ENCODE measurements at places on chromosomes 6 and 20.

DNA sequence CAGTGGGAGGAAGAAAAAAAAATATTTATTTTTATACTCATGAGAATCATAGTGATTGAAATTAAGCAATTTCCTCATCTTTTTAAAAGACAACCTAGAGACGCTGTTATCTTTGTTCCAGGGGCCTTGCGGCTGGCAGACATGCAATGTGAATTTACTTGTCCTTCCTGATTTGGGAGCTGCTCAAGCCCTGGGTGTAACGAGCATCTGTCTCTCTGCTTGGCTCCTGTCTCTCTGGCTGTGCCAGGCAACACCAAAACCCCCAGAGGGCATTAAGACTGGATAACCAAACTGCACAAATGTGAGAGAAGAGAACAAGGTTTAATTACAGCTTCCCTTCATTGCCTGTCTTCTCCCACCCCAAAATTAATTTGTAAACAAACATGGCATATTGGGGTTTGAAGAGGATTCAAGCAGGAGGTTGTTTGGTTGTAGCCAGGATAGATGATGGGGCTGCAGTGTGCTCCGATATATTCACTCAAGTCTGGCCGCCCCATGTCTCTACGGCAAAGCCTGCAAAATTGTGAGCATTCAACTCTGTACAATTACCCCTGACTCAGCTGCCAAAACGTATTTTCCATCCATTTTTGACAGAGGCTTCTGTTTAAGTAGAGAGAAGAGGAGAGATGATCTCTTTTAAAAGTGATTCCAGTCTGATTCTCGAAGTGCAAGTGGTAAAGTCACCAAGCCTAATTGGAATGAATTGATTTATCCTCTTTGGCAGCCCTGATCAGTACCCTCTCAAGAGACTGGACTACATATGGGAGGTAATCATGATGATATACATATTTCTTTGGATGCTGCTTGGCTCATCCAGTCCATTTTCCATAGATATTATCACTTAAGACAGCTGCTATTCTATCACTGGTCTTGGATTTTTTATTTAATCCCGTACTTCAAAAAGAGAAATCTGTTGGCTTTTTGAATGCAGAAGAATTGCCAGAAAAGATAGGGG, 170.2 kb downstream of the SLC24A3 start:
- DNase-seq, result no peak

DNA sequence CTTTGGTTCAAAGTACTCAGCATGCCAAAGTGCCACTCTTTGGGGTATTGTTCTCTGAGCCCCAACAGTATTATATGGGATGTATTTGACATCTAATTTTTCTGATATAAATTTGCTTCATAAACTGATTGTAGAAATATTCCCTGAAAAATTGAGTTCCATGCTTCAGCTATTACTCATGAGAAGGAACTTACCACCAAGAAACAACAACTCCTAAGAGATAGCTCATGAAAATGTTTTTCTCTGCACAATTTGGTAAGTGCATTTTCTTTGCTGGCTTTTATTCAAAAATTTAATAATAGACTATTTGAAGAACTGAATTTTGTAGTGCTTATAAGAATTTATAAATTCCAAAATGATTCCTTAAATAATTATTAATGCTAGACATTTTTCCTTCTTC, 12.8 kb upstream of the TPD52L1 start:
- no peak for DNase-seq

DNA sequence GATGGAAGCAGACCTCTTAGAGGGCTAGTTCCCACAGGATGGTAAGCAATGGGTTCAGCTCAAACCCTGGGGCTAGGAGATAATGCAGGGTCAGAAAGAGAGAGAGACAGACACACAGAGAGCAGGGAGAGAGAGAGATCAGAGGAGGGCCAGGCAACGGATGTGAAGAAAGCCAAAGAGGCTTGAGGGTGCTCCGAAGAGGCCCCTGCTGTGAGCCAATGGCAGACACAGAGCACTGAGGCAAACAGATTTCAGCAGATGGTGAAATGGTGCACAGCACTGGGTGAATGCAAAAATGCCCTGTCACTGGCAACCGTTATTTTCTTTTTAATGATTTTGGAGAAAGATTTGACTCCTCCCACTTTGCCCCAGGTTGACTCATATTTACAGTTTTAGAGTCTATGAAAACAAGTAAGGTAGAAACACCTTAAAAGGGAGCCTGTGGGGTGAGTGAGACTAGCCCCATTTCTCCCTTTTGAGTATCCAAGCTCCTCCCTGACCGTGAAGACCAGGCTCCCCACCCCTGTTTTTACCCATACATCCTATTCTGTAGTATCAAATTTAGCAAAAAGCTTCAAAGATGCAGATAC, 840 bp downstream of the DEFB132 start:
- no peak for DNase-seq

DNA sequence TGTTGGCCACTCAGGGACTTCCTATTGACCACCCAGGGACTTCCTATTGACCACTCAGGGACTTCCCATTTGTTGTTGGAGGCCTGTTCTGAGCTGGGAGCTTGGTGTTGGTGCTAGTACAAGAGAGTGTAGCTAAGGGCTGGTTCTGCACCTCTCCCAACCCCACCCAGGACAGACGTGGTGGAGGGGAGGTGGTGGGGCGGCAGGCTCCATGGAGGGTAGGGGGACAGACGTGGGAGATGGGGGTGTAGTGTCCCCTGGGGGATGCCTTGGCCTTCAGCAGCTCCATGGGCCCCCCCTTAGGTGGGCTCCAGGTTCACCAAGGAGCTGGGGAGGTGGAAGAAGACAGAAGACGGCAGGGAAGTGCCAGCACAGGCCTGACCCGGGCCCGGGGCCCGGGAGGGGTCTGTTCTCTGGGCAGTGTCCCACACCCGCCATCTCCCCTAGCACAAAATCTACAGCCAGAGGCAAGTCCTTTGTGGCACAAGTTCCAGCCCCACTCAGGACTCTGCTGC, 33.9 kb downstream of the CHRNA4 start:
- no peak for DNase-seq

GRCh38 chr20:34302312-34302722, 838 bp downstream of the AHCY start:
- DNase-seq, result no peak

DNA sequence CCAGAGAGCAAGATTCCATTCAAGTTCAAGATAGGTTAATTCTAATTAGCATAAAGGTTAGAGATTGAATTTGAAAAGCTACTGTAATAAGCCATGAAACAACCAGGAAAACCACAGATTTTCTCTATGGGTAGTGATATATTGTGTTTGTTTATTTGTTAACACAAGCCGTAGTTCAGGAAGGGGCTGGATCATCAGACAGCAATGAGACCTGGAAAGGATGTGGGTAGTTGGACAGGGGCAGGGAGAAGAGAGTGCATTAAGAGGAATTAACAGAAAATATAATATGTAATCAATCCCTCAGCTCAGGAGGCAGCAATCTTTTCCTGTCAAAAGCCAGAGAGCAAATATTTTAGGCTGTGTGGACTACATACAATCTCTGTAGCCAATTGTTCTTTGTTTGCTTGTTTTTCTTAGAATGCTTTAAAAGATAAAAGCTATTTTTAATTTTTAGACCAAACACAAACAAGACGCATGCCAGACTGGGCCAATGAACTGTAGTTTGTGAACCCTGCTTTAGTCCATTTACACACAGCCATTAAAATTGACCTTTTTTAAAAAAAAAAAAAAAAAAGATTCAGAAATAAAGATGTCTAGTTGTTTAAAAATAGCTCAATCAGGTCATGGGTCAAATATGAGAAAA, 398.7 kb upstream of the MARCKS start:
- DNase-seq, result no peak

- DNase-seq, result no peak
Observed at GRCh38 chr6:160254467-160255312, 3.9 kb downstream of the SLC22A2 start.

DNA sequence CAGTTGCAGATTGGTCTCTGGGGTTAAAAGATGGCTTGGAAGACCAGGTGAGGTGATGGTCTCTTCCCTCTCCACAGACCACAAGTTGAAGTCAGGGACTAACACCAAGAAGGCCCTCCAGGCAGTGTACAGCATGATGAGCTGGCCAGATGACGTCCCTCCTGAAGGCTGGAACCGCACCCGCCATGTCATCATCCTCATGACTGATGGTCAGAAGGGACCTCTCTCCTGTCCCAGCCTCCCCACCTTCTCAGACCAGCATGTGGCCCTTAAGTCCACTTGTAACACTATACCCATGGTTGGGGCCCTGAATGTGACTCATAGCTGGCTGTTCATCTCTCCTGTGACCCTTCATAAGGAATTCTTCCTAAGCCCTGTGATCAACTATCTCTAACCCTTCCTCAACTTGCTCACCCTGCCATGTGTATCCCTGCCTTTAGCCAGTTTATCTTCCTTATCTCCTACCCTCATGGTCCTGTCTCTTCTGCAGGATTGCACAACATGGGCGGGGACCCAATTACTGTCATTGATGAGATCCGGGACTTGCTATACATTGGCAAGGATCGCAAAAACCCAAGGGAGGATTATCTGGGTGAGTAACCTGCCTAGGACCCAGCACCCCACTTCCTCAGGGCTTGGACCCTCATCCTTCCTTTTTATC, 3.0 kb downstream of the CFB start:
- no peak for DNase-seq

DNA sequence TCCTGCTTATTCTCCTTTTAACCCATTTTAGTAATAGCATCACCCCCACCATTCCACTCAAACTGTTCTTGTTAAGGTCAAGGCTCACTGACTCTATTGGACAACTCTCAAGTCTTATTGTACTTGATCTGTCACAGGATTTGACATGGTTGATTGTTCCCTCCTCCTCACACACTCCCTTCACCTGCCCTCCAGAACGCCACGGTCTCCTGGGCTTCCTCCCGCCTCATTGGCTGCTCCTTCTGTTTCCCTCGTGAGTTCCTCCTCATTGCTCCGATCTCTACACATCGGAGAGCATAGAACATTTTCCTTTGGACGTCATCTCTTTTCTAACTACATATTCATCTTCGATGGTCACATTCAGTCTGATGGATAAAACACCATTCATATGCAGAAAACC, 55.1 kb downstream of the STMND1 start:
- no peak for DNase-seq

DNA sequence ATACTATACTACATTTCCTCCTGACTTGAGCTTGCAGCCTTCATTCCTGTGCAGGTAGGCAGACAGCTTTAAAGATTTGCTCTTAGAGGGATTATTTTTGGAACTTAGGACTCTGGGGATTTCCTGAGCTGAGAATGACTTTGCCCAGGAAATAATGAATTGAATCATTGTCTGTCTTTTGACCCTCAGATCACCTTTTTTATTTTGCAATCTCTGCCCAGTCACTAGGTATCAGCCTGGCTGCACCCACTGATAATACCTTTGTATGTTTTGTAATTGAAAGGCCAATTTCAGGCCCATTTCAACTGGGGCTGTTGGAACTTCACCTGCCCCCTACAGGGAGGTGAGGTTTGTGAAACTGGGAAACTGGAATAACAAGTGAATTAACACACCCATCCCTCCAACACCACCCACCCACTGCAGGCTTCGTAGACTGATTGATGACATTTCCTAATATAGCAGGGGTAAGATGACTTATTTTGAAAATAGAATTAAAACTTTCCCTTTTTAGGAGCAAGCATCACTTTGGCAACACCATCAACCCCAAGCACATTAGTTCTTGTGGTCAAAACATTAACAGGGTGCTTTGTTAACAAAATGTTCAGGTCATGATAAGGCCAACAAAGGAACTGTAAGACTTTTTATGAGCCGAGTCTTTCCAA, 157.1 kb upstream of the CENPW start:
- no peak for DNase-seq

Measured in omental fat pad (tissue), 4 donors.